ENCODE measurements at places on chromosomes 3 and 15. TPM values are rescaled to one million over a fixed set of nuclear protein-coding genes. Genes with fewer than 3 reads are reported as not detected.

Gene CFAP100
- total RNA-seq: not detected

GRCh38 chr3:87261925-87262324, 14.5 kb downstream of the POU1F1 start:
- no peak for DNase-seq
- H3K4me1 ChIP-seq: no peaks in the 10 kb centered on the region
- H3K36me3 ChIP-seq: no peaks in the 10 kb centered on the region
- H3K4me3 ChIP-seq: no peak overlapping the region
- no peaks in the 10 kb centered on the region for H3K27me3 ChIP-seq

DNA sequence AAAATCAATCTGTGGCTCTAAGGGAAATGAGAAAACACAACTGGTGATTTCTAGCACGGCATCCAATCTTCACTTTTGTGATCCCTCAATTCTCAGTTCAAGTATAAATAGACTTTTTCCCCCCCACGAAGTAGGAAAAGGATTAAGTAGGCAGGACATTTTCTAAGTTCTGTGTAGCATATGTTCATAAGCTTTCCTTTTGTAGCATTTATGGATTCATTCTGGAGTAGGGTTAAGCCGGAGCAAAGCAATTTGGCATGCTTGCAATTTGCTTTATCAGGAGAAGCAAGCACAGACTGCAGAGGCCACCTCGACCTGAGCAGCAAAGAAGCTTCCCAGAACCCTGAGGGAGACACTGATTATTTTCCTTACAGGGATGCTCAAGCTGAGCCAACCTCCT, 66.3 kb downstream of the FHIT start:
- peaks cover 3% of the 10 kb centered on the region for H3K4me1 ChIP-seq
- no peaks in the 10 kb centered on the region for H3K36me3 ChIP-seq
- DNase-seq: no peak
- no peak overlapping the region for H3K27ac ChIP-seq
- no peak overlapping the region for H3K4me3 ChIP-seq
- no peaks in the 10 kb centered on the region for H3K27me3 ChIP-seq

GRCh38 chr3:113643583-113643982, 52.9 kb downstream of the USF3 start:
- no peaks in the 10 kb centered on the region for H3K27me3 ChIP-seq
- H3K4me3 ChIP-seq: no peak overlapping the region
- H3K4me1 ChIP-seq: no peaks in the 10 kb centered on the region
- no peaks in the 10 kb centered on the region for H3K36me3 ChIP-seq
- no peak for DNase-seq
- H3K27ac ChIP-seq: no peak overlapping the region
